ENCODE measurements at places on chromosomes 7 and 10.

- DNase-seq: no peak
Measured at GRCh38 chr7:140992422-140992821, 22.3 kb downstream of the MRPS33 start.

GRCh38 chr7:112701456-112701855, 88.7 kb downstream of the TMEM168 start:
- DNase-seq: no peak

DNA sequence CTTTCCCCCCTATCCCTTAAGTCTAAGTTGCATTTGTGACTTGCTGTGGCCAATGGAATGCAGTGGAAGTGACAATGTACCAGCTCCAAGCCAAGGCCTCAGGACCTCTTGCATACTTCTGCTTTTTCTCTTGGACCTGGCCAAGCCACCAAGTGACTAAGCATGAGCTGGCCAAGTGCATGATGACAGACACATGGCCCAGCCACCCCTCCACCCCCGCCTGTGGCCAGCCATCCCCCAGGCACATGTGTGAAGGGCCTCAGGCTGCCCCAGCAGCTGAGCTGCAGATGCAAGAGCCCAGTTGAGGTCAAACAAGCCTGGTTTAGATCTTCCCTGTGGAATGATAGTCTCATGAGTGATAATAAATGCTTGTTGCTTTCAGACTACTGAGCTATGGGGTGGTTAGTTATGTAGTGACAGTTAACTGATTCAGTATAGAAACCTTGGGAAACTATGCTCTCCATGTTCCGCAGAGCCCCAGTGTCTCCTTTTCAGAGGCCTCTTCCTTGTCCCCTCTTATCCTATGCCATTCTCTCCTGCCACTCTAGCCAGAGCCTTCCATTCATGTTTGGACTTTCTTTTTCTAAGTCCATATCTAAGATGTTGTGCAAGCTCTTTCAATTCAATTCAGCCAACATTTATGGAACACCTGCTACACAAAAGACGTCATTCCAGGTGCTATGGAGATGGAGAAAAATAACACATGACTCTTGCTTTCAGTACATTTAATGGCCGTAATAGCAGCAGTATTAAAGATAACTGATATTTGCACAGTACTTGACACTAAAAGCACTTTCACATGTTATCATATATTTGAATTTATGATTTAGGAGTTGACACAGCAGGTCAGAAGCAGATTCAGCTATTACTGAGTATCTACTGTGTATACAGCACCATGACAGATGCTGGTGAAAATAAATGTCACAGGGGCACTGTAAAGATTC, 55.5 kb upstream of the LOXL4 start:
- peak; percentile 12 for DNase-seq

DNA sequence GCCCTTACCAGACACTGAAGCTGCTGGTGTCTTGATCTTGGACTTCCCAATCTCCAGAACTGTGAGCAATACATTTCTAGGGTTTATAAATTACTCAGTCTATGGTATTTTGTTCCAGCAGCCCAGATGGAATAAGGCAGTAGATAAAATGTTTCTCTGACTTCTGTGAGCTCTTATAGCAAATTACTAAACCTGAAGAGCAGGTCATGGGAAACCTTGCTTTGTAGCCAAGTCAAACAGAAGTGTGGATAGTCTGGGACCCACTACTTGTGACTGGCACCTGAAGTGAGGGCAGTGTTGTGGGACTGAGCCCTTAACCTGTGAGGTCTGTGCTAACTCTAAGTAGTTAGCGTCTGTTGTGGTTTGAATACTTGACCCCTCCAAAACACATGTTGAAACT, 4.6 kb upstream of the TBRG4 start:
- DNase-seq: no peak

GRCh38 chr7:151232091-151232916, at the start of gene CHPF2:
Gene CHPF2, plus strand, starts transcription at chr7:151232483. Its CDS starts 1,529 bp downstream, at chr7:151234012.
- peak; percentile 71 for DNase-seq

GRCh38 chr7:95908499-95908898, 136.1 kb downstream of the DYNC1I1 start:
- no peak for DNase-seq

- DNase-seq: no peak
Measured at GRCh38 chr10:123140164-123140982, 4.6 kb downstream of the HMX3 start.

- DNase-seq: no peak
Measured at GRCh38 chr10:118569241-118569881, 26.1 kb downstream of the PRLHR start.

DNA sequence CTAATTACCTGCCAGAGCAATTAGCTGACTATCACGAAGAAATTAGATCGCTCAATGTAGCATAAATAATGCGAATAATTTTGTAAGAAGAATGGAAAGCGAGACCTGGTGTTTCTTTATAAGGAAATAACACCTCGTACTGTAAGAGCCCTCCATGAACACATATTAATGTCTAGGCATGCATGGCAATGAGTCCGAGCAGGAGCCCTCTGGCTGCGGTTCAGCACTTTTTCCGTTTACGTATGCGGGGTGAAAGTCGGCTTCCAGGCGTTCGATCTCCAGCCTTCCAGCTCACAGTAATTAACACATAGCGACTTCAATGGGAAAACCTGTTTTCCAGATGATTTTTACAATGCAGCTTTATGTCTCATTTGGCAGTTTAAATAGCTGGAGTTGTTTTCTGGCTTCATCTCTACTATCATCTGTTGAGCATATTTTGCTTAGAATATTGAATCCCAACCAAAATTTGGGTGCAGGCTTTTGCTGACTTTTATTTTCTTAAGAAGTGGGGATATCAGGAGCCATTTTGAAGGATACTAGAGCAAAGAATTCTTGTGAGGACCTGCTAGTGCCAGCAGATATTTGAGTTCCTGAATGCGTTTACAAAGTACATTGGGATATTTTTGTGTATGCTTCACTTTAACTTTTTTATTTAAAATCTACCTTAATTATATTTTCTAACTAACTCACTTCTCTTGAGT, 7.2 kb upstream of the SP8 start:
- peak; percentile 51 for DNase-seq

GRCh38 chr10:102230861-102231356, 4.8 kb downstream of the ELOVL3 start:
- no peak for DNase-seq

DNA sequence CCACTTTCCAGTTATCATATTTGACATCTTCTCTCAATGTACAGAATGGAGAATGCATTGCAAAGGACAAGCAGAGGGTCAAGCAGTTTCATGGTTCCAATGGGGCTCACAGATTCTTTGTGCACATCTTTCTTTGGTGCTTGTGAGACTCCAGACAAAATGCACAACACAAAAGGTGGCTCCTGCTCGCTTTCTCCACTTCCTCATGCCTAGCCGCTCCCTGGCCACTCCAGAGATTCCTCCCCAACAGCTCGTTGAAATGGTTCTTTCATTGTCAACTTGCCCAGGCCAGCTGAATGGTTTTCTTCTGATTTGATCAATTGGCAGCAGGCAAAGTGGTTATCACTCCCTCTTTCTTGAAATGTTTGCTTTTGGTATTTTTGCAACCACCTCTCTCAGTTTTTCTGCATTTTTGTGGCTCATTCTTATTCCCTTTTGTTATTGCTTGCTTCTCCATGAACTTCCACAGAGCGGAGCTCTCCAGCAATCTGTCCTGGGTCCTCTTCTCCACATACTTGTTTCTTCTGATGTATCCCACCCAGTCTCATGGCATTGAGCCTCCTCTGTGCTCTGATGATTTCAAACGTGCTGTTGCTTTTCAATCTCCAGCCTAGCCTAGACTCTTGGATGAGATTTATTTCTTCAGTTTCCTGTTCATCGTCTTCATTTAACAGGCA, 507.8 kb upstream of the MKI67 start:
- no peak for DNase-seq

- DNase-seq: no peak
Measured at GRCh38 chr7:1331561-1332467, 99.1 kb downstream of the UNCX start.

GRCh38 chr7:127901895-127902703, 129.1 kb downstream of the LRRC4 start:
- DNase-seq: no peak

GRCh38 chr10:36057180-36057579, 415.1 kb upstream of the FZD8 start:
- no peak for DNase-seq

GRCh38 chr7:90033850-90034249, 120.4 kb upstream of the STEAP1 start:
- no peak for DNase-seq

- no peak for DNase-seq
Measured at GRCh38 chr10:93482145-93482834, at the start of gene MYOF. Gene MYOF, minus strand, starts transcription at chr10:93482334. Its CDS starts 140 bp downstream, at chr10:93482194.

DNA sequence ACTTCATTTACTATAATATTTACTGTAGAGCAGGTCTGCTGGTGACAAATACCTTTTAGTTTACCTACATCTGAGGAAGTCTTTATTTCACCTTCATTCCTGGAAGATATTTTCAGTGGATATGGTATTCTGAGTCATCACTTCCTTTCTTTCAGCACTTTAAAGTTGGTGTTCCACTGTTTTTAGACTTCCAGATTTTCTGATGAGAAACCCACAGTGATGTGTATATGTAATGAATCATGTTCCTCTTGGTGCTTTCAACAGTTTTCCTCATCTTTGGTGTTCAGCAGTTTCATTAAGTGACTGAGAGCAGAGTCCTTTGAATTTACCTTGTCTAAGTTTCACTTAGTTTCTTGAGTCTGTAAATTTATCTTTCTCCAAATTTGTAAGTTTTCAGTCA, 36.4 kb downstream of the COPG2 start:
- DNase-seq: no peak
